Spleen (tissue), 13 donors: ENCODE measurements at places on chromosomes 7 and 10.

DNA sequence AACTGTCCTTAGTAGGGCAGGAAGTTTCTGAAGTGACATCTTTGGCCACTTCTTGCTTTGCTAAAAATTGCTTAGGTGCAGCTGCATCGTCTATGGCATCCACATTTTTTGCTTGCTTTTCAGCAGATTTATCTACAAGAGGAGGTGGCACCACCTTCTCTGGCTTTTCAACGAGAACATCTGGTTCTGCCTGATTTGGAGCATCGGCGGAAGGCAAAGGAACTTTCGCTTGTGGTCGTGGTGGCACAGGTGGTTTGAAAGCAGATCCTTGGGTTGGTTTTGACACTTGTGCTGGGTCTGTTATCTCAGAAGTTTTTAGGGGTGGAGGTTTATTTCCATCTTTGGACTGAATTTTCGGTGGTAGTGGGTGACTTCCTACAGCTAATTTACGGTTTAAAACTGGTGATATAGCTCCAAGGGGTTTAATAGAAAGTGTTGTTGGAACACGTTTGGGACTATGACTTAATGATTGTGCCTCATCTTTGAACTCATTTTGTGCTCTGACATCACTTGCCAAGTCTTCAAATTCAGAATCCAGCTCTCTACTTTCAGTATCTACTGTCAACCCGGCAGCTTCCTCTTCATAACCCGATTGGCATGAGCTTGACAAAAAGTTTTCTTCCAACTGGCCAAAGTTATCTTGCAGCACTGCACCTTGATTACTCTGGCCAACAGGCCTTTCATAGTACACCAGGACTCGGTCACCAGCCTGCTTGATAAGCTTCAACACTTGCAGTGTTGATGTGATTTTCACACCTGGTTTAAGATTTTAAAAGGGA lies 44.0 kb downstream of the SLC18A2 start:
- no peak for DNase-seq

GRCh38 chr7:13908667-13909397 lies 80.6 kb downstream of the ETV1 start:
- DNase-seq: no peak

GRCh38 chr10:69809318-69809717 lies 7.6 kb downstream of the COL13A1 start:
- peak; percentile 21 for DNase-seq

DNA sequence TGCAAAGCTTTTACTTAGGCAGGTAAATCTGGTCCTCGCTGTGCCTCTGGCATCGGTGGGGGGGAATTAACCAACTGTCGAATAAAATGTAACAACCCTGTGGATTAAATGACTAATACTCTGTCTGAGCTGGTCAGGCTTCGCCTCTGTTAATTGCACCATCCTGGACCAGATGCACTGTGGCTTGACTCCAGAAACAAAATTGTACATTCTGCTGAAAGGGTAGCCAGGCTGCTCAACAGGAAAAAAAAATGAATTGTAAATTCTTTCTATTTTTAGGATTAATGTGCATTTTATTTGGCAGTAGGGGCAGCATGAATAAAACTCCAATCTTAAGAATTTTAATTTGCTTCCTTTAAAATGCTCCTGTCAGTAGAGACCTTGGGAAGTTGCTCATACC lies 389.4 kb downstream of the SORCS1 start:
- no peak for DNase-seq

GRCh38 chr7:123773481-123773880 lies 24.7 kb upstream of the WASL start:
- DNase-seq: no peak

- no peak for DNase-seq
These were observed 176.8 kb downstream of the KIAA1217 start for GRCh38 chr10:24385776-24386175.

- no peak for DNase-seq
These were observed at the start of gene IGFBP1 for GRCh38 chr7:45888185-45888992. TSS of gene IGFBP1 (plus strand) at chr7:45888488. CDS start at chr7:45888653, 165 bp downstream.

GRCh38 chr10:6542999-6543430 lies 37.1 kb downstream of the PRKCQ start:
- DNase-seq: no peak

DNA sequence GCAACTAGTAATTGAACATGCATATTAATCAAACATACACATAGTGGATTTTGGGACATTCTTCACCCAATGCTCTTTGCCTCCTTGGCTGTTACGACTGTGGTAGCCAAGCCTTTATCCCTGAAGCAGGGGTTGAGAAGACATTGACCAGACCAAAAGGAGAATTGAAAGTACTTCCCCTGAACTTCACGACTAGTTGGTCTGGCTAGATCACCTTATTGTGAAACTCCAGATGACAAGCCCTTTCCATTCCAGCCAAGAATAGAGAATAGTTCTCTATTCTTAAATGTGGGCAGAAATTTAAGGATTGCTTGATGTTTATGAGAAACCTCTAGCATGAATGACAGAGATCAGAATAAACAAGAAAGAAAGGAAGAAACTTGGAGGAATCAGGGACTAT lies 97.0 kb downstream of the LRMDA start:
- DNase-seq: no peak

DNA sequence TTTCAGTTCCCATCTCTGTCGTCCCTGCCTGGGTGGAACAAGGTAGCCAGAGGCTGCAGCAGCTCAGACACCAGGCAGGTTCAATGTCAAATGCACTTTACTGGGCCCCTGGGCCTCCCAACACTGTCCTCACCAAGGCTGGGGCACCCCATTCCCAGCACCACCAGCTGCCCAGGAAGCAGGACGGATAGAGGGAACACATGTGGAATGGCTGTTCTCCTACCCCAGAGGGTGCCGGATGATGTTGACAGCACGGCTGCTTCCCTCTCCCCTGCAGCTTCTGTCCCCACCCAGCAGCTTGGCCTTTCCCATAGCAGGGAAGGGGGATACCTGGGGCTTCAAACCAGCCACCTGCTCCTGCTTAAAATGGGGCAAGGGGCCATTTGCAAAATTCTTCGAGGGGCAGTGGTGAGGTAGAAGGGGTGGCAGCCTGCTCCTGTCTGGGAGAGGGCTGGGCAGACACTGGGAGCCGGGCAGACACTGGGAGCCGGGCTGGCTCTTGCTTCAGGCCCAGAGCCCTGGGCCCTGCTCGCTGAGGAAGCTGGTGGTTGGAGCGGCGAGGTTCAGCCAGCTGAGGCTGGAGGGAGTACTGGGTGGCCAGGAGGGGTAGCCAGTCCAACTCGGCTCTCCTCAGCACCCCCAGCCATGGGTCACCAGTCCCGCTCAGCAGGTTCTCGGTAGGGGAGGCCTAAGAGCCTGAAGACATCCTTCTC lies 9.1 kb downstream of the POLL start:
- no peak for DNase-seq

DNA sequence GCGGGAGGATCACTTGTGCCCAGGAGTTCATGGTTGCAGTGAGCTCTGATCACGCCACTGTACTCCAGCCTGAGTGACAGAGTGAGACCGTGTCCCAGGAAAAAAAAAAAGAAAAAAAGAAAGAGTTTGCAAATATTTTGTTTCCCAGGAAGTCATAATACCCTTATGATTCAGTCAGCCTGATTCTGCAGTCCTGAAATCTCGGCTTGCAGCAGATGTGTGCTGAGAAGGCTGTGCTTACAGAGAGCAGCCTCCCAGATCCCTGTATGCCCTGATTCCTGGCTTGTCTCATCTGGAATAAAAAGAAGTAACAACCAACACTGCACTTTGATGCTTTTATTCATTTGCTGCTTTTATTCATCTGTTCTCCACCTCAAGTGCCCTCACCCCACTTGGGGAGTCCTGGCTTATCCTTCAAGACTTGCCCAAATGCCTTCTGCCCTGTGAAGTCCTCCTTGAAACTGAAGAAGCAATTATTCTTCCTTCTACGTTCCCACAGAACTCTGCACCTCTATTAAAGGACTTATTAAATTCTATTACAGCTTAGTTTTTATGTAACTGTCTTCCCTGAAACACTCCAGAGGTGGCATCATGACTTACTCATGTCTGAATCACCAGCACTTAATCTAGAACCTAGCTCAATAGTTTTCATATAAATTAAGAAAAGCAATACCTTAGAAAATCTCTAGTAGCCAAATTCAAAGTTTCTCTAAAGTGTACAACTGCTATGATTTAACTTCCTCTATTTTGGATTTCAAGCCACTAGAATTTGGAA lies 27.7 kb upstream of the BPGM start:
- DNase-seq: no peak

DNA sequence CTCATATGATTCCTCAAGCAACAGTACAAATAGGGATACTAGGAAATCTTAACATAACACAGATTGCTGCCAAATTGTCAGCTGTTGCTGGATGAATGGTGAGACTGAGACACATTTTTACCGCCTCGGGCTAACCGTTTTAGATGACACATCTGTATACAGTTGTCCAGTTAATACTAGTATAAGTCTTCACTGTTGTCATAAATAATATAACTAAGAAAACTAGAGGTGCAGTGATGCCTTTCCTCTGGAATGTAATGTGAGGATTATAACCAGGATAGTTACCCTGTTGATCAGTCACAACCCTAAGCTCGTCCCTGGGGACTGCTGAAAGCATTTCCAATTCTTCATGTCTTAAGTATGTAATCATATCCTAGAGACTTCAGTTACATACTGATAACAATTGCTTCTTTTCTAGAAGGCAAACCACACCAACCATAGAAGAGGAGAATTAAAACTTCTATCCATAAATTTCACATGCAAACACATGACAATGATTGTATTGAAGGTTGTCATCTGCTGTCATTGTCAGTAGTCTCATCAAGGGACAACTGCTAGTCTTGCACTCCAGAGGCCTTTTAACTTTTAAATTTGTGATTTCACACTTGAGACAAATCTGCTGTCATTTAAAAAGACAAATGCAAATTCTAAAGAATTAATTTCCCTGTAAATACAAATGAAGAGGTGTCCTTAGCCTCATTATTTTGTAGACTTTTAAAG lies 100.4 kb upstream of the SEMA3D start:
- no peak for DNase-seq

DNA sequence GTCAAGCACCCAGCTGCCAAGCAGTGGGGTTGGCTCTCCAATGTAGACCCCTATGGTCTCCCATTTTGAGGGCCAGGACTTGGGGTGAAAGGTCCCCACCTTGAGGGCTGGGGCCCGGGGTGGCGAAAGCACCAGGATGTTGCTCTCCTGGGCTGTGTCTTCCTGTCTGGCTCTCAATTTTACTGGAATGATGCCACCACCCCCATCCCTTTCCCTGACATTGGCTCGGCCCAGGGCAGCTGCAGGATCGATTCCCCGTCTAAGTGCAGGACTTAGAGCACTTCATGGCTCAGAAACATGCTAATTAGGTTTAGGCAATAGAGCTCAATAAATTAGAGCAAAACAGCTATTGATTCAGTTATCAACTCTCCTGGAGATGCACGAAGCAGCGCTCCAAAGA lies 27.0 kb upstream of the HSPA12A start:
- DNase-seq: no peak
